Endothelial cell of coronary artery (primary cell): ENCODE measurements at places on chromosomes 16 and 17. TPM values are rescaled to one million over a fixed set of nuclear protein-coding genes. Genes with fewer than 3 reads are reported as not detected.

The C17orf113 gene
- 0.09 and 0.28 TPM in 2 replicates for total RNA-seq

The TBC1D3K gene
- not detected in 2 replicates for total RNA-seq

The NSF gene
- total RNA-seq: 32.8 and 42.3 TPM in 2 replicates

The PIPOX gene
- total RNA-seq: 2.0 TPM in 2 replicates

The C1QTNF8 gene
- not detected in 2 replicates for total RNA-seq

The SKAP1 gene
- not detected in 2 replicates for total RNA-seq

The KRTAP4-4 gene
- total RNA-seq: not detected in 2 replicates

The CDR2L gene
- total RNA-seq: 13.1 and 18.7 TPM in 2 replicates

The RNF151 gene
- total RNA-seq: not detected in 2 replicates

The KRT20 gene
- total RNA-seq: not detected in 2 replicates

The SLC52A1 gene
- under 0.01 and 0.09 TPM in 2 replicates for total RNA-seq

The FOXN1 gene
- not detected in 2 replicates for total RNA-seq

The SMIM36 gene
- not detected in 2 replicates for total RNA-seq

The CMTM2 gene
- 0.09 TPM in 1 of 2 replicates, not detected in the other for total RNA-seq

The PRSS53 gene
- total RNA-seq: 0.45 and 1.8 TPM in 2 replicates
